ENCODE measurements at places on chromosomes 1 and 21.

DNA sequence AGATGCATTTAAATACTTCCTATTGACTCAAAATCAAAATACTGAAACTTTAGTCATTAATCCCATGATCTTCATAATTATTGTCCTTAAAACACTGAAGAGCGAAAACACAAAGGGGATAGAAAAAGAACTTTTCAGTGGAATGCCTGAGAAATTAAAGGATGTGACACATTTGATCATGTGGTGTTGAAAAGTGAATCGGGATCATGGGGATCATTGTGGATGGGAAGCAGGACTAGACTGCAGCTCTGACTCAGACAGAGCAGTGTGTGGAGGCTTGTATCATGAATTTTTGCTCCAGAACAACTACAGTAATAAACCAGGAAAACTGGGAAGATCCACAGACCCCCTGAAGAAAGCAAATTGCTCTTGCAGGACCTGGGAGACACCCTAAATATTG is 161.1 kb upstream of the CXADR start:
- DNase-seq: no peak

GRCh38 chr1:174818951-174819350 is 180.8 kb upstream of the CACYBP start:
- DNase-seq: no peak

DNA sequence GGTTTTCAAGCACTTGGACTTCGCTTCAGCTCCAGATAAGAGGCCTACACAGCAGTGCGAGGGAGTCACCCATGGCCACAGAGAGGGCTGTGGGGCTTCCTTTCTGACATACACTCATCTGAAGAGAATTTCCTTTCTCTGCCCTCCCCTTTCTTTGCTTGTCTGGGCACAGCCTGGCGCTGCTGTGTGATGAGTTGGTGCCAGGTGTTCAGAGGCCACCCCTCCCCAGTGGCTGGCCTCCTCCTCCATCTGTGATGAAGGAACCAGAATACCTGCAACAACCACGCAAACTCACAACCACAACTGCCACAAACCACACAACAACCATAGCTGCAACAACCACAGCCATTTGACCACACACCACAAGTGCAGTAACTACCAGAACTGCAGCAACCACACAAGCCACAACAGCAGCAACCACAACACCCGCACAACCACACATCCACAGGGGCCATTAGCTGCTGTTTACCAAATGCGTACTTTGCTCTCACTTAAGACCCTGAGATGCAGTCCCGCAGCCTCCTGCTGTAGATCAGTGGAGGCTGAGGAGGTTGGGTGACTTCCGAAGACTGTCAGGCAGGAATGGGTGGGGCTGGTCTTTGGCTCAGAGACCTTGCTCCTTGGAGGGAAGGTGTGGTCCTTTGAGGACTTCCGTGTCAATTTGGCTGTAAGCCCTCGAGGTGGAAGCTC is 71.1 kb downstream of the IER5 start:
- DNase-seq: no peak

GRCh38 chr21:29194342-29194741 is 63.9 kb downstream of the MAP3K7CL start:
- no peak for DNase-seq
